ENCODE measurements at places on chromosomes 5 and 9.

- DNase-seq: no peak
These were observed 386.1 kb upstream of the KIF2A start for GRCh38 chr5:61919920-61920319.

GRCh38 chr5:170913573-170913972 is 51.8 kb downstream of the RANBP17 start:
- no peak for DNase-seq

DNA sequence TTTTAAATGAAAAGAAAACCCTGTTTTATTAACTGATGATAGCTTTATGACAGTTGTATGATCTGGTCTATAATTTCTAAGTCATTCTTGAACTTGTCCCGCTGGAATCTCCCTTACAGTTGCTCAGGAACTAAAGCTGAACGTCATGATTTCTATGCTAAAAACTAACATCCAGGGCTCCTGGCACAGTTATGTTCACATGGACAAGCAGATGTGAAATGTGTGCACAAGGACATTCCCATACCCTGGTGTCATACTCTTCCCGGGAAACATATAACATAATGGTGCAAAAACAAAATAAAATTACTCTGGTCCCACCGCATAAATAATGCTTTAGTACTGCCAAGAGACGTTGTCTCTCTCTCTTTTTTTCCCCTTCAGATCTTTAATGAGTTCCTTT is 134.9 kb downstream of the PRDM6 start:
- DNase-seq: peak; percentile 54

- DNase-seq: no peak
These were observed 96.4 kb upstream of the EDIL3 start for GRCh38 chr5:84480873-84481637.

DNA sequence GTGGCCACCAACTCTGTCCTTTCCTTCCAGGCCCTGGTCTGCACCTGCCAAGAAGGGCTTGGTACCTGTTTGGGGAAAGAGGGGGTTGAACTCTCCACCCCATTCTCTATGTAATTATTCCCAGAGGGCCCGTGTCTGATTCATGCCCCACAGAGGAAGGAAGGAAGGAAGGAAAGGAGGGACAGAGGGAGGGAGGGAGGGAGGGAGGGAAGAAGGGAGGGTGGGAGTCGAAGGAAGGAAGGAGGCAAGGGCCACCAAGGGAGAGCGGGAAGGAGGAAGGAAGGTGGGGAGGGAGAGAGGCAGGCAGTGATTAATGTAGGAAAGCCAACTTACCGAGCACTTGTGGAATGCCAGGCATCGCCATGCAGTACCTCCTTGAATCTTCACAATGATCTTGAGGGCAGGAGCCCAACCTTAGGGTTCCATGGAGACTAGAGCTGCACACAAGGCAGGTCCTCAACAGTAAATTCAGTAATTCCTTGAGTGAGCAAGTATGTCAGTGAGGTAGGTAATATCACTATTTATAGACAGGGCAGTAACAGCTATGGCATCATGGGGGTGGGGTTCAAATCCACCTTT is 75.8 kb downstream of the FGF18 start:
- DNase-seq: peak; percentile 57
